ENCODE measurements at places on chromosomes 1 and 21.

DNA sequence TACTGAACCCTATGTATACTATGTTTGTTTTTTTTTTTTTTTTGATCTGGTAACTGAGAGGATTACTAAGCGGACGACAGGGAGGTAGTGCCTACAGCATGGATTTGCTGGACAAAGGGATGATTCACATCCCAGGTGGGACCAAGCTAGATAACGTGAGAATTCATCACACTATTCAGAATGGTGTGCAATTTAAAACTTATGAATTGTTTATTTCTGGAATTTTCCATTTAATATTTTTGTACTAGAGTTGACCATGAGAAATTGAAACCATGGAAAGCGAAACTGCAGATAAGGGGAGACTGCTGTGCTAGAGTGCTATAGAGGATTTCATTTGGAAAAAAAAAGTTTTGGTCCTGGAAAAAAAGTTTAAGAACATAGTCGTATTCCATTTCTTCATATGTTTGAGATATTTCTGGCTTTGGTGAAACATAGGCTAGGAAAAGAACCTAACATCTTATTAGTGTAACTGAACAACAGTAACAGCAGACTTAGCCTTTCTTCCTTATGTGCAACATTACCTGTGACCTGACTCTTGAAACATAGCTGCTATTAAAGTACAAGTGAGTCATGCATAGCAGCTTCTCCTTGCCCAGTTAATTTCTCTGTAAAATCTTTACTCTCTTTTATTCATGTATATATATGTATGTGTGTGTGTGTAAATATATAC is 202.5 kb downstream of the FGGY start:
- DNase-seq = no peak

DNA sequence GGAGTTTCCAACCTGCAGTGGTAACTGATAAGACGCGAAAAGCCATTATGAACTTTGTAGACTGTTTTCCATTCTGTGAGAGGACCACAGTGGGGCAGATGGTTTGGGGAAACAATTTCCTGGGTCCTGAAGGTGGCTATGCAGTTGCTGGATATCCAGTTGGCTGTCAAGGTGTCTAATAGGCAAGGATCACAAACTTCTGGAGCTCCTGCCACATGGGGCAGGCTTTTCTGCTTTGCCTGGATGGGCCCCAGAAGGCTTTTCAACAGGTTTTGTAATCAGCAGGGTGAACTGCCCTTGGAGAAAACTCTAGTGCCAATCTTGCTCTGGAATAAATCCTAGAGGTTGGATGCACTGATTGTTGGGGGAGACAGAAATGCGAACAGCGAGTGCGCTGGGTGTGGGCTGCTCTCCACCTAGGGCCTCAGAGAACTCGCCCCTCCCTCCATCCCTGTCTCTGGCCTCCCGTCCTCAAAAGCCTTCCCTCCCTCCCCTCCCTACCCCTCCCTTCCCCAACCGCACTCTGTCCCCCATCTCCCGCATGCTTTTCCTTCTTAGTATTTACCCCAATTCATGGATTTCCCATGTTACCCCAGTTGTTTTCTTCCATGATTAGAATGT is 210.3 kb upstream of the USP24 start:
- DNase-seq = no peak

- no peak for DNase-seq
Observed at GRCh38 chr21:36023092-36023480, 37.2 kb downstream of the SETD4 start.

DNA sequence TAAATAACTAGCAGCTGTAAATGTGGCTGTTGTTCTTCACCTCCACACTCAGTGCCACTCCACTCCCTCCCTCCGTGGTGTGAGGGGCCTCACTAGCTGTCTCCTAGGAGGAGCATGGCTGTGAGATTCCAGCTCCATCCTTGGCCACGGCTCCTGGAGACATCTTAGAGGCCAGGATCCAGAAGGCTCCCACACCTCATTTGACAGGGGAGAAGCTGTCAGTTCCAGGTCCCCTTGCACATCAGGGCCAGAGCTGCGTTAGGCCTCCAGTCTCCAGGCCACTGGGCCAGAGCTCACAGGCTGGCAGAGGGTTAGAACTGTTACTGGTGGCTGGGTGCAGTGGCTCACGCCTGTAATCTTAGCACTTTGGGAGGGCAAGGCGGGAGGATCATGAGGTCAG is 15.0 kb downstream of the PCSK9 start:
- DNase-seq = no peak

DNA sequence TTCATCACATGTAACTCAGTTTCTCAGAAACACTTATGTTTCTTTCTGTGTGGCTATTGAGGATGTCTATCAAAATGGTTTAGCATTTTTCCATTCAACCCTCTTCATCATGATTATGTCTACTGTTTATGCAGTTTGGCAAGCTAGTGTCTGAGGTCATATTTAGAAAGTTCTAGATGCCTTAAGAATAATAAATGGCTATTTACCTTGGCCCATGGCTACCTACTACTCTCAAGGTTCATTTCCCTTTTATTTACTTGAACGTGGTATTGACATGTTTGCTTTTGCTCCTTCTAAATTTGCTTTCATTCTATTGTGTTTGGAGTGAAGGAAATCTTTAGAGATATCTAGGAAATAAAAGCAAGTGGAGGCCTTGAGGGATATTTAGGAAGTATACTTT is 193.7 kb upstream of the OLFM3 start:
- DNase-seq = no peak

DNA sequence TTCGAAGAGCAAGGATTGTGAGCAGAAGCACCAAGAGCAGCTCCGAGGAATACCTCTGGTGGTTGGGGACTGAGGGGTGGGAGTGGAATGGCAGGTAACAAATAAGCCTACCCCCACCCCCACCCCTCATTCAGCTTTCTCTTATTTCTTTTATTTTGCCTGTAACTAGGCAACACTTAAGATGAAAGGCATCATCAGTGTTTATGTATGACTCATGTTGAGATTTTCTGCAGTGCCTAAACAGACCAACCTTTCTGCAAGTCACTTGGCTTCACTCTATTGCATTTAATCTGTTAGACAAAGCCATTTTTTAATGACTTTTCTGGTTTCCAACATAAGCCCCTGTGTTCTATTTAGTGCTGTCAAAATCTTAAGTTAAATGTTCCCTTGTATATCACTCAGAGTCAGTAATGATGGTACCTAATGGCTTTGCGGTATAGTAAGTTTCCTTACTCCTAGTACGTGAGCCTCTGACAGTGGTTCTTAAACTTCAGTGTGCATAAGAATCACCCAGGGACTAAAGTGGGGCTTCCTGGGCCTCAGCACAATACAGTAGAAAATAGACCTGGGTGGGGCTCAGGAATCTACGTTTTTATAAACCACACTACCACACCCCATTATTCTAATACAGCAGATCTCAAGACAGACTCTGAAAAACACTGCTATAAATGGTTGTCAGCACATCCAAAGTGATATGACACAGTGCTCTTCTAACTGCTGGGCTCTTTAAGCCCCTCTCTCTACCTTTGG is 19.9 kb downstream of the CASQ2 start:
- DNase-seq = no peak

Data from lower lobe of right lung (tissue), 2 donors.